Central memory CD8-positive, alpha-beta T cell (primary cell): ENCODE measurements at places on chromosomes 4 and X.

DNA sequence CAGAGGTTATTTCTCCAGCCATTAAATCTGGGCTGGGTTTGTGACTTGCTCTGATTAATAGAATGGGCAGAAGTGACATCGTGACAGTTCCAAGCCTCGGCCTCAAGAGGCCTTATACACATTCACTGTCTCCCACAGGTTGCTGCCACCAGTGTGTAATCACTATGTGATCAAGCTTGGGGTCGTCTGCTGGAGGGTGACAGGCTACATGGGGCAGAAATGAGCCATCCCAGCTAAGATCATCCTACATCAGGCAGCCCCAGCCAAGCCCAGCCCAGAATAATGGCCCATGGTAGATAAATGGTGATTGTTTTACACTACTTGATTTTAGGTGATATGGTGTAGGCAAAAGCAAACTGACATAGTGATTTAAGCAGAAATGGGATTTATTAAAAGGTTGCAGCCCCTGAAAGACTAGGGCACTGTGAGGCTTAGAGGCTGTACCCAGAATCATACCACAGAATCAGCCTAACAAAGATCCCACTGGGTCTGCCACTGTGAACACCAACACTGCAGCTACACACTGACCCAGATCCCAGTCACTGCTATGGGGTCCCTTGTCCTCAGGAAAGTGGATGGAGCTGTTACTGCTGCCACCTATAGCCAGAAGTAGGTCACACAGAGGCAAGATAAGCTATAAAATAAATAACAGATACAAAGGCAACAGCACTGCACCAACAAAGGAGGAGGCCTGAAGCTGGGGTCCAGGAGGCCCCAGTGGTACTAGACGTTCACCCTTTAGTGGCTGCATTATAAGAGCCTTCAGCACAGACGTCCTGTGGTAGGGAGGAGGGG is 159.6 kb upstream of the RBPJ start:
- DNase-seq: no peak

DNA sequence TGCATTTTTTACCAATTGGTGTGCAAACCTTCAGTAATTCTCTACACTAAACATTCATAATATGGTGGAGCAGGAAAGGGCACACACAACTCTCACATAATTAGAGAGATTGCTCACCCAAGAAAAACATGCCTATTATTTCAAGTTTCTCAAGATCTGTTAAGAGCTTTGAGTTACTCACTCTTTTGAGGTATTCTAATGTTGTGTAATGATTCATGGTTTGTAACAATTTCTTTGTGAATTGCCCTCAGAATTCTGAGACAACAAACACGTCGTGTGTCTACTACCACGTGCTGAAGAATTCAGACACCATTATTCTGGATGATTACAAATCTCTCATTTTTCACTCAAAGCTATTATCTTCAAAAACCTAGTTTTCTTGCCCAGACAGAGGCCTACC is 82.8 kb downstream of the PDGFC start:
- no peak for DNase-seq

DNA sequence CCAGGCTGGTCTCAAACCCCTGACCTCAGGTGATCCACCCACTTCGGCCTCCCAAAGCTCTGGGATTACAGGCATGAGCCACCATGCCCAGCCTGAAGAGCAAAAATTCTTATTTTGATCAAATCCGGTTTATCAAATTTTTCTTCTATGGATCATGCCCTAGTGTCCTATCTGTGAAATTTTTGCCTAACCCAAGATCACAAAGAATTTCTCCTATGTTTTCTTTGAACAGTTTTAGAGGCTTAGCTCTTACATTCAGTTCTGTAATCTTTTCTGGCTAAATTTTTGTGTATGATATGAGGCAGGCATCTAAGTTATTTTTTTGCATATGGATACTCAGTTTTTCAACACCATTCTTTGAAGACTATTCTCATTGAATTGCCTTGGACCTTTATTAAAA is 27.4 kb downstream of the EDNRA start:
- no peak for DNase-seq

- DNase-seq: no peak
Observed at GRCh38 chr4:18020145-18020670, 1.3 kb downstream of the LCORL start.

DNA sequence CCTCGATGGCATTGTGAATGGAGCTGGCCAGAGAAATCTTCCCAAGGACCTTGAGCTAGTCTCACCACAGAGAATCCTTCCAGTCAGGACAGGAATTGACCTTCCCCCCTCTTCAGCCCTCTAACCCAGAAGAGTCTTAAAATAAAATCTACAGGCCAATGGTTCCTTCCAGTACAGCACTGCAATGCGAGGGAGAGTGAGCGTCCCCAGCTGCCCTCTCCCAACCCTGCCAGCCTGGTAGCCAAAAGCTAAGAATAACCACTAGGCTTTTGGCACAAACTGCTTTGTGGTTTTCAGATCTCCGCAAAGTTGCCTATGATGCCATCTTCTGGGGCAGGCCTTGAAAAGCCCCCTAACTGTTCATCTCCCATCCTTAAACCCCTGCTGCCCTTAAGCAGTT is 175.1 kb downstream of the AR start:
- no peak for DNase-seq

DNA sequence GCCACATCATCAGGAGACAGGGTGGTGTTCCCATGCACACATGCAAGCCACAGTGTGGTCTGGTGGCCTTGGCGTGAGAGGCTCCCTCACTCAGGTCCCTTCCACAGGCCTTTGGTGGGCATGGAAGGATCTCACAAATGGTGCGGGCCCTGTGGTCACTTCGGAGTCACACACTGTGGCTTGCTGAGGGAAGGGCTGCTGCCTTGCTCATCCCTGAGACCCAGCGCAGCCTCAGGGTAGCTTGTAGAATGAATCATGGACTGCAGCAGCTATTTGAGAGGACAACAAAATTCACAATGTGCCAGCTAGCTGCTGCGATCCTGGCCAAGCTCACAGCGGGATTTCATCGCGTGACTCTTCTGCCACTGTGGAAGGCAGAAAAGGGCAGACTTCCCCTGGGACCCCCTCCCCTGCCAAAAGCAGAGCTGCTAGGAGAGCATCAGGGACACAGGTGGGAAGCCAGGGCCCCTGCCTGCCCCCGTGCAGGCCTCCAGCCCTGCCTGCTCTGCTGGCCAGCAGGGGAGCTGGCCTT is 106.4 kb downstream of the ABLIM2 start:
- DNase-seq: no peak

- DNase-seq: no peak
Observed at GRCh38 chrX:32455704-32456103, 755.6 kb downstream of the DMD start.

DNA sequence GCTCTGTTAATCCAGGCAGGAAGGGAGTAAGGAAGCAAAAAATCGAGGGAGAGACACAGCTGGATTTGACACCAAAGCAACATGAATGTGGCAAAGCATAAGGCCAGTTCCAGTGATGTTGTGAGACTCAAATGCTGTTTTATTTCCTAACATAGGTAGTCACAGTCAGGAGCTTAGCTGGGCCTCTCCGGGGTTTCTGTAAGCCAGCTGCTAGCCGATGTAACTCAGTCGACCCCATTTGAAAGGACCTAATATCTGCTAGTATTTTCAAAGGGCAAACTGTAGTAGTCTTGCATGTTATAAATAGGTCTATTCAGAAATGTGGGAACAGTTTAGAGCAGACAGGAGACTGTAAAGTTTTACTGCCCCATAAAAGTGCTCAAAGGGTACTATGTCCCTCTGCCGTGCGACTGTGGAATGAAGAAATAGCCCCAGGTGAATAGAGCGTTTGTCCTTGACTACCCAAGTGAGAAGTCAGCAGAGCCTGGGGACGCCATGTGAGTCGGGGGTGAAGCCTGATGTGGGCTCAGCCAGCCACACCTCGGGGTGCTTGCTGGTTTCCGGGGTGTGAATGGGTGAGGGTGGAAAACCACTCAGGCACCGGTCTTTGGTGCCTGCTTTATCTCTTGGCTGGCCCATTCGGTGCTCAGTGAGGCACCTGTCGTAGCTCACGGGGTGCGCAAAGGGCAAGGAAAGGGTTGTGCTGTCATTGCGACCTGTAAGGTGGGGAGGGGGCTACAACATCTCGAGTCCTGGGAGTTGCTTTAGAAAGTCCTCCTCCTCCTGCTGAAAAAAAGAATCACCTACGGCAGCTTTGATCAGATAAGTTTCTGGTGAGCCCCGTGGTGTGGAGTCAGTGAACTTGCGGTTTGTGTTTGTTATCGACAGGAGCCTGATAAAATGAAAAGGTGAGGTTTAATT is 745 bp downstream of the TRIM2 start:
- DNase-seq: no peak

DNA sequence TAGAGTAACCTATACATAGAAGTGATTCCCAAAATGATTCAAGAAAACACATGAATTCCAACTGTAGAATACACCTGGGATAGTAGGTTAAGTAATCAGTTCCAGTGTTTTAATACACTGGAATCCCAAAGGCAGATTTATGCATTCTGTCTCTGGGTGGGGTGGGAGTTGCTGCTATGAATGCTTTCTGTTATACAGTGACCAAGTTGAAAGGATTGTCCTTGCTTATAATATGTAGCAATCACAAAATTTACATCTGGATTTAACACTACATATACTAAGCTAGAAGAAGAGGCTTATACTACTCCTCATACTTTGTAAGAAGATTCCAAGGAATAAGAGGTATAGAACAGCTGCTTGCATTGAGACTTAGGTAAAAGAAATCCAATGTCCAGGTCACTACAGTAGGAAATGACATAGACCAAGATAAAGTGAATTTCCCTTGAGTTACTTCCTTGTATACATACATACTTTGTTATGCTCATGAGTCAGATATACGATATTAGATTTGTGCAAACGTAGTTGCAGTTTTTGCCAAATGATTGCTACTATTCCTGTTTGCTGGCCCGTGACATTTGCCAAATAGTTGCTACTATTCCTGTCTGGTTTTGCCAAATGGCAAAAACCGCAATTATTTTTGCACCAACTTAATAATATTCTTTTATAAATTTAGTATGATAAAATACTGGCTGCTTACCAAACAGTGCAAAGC is 210.5 kb upstream of the DIAPH2 start:
- DNase-seq: no peak

- DNase-seq: no peak
Observed at GRCh38 chrX:74178536-74178935, 125.4 kb upstream of the ZCCHC13 start.

- no peak for DNase-seq
Observed at GRCh38 chr4:64417974-64418373, 8.7 kb upstream of the TECRL start.

- no peak for DNase-seq
Observed at GRCh38 chr4:152784490-152785350, 5.0 kb downstream of the ARFIP1 start.

GRCh38 chr4:83582289-83582785 is 46.4 kb downstream of the GPAT3 start:
- no peak for DNase-seq

- no peak for DNase-seq
Observed at GRCh38 chr4:184335520-184335919, 117.8 kb upstream of the ENPP6 start.

DNA sequence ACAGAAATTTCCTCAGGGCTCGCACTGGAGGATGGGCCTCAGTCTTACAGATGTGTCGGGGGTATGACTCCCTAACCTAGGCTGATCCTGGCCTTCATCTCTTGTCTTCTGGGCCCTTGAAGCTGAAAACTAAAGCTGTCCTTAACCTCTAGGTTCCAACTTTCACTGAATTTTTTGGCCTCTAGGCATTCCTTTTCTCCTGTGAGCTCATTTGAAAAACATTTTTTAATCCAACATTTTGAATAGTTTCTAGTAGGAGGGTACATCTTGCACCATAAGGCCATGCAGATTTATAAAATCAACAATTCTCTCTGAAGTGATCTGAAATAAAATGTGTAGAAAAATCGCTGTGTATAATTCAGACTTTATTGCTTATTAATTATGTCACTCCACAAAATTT is 19.7 kb downstream of the RWDD4 start:
- DNase-seq: no peak

DNA sequence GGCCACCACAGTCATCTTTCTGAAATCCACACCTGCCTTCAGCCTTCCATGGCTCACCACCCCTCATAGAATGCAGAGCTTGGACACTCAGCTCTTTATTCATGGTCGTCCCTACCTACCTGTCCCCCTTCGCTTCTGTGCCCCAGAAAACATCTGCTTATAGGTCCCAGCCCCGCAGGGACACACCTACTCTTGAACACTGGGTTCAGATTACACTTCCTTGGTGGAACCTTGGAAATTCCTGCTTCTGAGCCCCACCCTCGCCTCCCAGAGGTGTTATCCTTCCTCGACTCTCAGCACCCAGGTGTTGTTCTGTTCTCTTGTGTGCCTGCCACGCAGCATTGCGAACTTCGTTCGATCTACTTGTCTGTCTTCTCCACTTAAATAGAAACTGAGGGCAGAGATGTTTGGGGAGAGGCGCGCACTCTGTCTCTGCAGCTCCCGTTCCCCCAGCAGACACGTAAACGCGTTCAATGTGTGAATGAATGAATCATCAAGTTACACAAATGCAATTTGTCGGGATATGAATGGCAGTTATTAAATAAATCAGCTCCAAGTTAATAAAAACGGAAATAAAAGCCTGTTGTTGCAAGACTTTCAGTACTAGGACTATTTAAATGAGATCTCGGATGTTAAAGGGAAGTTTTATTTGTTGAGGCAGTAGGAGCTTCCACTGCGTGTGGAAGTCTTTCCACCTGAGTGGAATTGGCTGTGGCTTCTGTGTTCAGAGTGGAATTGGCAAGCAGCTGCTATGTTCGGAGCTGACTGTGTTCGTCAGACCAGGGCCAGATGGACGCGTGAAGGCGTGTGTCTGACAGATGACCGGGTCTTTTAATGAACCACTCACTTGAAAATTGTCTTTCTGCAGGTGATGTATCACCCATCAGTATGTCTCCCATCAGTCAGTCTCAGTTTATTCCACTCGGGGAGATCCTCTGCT is 95.6 kb downstream of the STOX2 start:
- no peak for DNase-seq

- peak; percentile 37 for DNase-seq
Observed at GRCh38 chrX:119692191-119693039, 553 bp downstream of the SEPTIN6 start.

DNA sequence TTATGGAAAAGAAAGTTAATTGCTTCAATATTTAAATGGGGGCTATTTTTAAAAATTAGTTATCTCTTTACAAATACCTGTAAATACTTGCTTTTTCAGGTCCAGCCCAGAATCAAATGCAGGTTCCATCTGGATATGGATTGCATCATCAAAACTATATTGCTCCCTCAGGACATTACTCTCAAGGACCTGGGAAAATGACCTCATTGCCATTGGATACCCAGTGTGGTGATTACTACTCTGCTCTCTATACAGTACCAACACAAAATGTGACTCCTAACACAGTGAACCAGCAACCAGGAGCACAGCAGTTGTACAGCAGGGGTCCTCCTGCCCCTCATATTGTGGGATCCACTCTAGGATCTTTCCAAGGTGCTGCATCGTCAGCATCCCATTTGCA is 29.2 kb downstream of the SEC24B start:
- no peak for DNase-seq
